CD4-positive, alpha-beta T cell treated with Interleukin-15 for 1 hour (primary cell): ENCODE measurements at places on chromosomes 1 and 21.

DNA sequence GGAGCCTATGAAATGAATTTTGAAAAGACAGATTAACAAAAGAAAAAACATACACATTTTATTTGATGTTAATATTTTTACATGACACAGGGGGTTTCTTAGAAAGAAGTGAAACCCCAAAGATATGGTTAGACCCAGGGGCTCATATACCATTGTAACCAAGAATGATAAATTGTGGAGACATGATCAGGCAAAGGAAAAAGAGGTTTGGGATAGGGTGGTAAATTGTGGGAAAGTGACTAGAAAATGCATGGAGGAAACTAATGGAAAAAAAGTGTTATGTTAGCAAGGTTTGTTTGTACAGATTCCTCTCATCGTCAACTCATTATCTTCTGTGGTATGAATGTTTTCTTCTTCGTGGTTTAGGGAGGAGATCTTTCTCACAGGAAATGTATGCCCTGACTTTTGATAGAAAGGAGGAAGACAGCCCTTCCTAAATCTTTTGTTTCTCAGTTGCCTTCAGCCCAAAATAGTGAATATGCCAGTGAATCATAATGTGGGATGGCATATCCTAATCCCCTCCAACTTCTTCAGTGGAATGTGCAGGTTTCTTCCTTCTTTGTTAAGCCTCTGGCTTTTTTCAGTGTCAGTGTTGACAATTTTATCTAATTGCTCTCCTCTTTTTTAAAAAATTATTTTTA lies 140.4 kb upstream of the UBE2U start:
- DNase-seq, result no peak

- DNase-seq, result no peak
Observed at GRCh38 chr21:41418956-41419680, 6.9 kb upstream of the MX1 start.

- DNase-seq, result no peak
Observed at GRCh38 chr1:155856257-155856974, 598 bp downstream of the GON4L start.

GRCh38 chr1:24091971-24092482 lies 19.9 kb downstream of the MYOM3 start:
- no peak for DNase-seq

GRCh38 chr21:32599526-32599925 lies 12.7 kb downstream of the CFAP298 start:
- DNase-seq, result no peak

- DNase-seq, result no peak
Observed at GRCh38 chr1:197848350-197848749, 54.1 kb upstream of the C1orf53 start.

GRCh38 chr1:68777851-68778250 lies 281.0 kb upstream of the DEPDC1 start:
- DNase-seq, result no peak

GRCh38 chr21:44376606-44377005 lies 23.2 kb downstream of the TRPM2 start:
- peak; percentile 0 for DNase-seq

- DNase-seq, result no peak
Observed at GRCh38 chr21:29430030-29430429, 131.3 kb downstream of the BACH1 start.
